AG08395 (cell line): ENCODE measurements at places on chromosomes 11 and 22.

GRCh38 chr22:44451016-44451415 is 47.0 kb downstream of the RTL6 start:
- DNase-seq = no peak

DNA sequence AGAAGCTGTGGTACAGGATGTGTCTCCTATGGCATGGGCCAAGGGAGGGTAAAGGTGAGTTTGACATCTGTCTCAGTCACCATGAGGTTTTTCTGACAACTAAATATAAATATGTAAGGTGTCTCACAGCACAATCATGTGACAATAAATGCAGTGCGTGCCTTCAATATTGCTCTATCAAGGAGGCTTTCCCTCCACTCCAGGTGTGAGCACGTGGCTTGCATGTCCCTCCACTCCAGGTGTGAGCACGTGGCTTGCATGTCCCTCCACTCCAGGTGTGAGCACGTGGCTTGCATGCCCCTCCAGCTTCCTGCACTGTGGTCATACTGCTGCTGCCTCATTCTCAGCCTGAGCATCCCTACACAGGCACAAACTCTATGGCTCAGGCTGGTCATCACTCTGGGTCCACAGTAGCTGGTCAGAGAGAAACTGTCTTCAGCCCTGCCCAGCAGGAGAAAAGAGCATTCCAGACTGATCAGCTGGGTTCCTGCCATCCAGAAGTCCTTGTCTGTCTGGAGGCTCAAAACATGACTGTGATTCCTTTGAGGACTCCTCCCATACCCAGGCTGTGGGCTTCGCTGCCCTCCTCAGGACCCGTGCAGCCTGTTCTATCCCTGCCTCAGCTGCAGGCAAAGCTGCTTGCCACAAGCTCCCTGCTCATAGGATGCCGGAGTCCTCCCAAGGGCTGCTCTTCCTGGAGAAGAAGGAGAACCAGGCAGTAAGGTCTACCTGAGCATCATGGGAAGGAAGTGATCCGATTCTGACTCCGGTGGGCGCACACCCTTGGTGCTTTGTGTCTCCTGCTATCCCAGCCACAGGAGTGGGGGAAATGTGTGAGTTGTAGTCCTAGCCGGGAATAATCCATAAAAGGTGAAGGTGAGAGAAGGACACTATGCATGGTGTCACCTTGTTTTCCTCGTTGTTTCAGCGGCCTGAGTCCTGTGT is 33.4 kb upstream of the VPREB1 start:
- no peak for DNase-seq

DNA sequence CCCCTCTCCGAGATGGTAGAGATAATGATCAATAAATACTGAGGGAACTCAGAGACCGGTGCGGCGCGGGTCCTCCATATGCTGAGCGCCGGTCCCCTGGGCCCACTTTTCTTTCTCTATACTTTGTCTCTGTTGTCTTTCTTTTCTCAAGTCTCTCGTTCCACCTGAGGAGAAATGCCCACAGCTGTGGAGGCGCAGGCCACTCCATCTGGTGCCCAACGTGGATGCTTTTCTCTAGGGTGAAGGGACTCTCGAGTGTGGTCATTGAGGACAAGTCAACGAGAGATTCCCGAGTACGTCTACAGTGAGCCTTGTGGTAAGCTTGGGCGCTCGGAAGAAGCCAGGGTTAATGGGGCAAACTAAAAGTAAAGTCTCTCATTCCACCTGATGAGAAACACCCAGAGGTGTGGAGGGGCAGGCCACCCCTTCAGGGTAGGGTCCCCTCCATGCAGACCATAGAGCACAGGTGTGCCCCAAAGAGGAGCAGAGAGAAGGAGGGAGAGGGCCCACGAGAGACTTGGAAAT is 43.2 kb downstream of the IGLL1 start:
- no peak for DNase-seq

- no peak for DNase-seq
These were observed 271.5 kb upstream of the PDGFD start for GRCh38 chr11:104435494-104435893.

- DNase-seq = peak; percentile 75
These were observed 2.0 kb downstream of the CLCF1 start for GRCh38 chr11:67371189-67371910.

- no peak for DNase-seq
These were observed 1.7 kb downstream of the AP5B1 start for GRCh38 chr11:65778901-65779668.

GRCh38 chr11:19660076-19660475 is 52.6 kb upstream of the NAV2 start:
- DNase-seq = peak; percentile 26

DNA sequence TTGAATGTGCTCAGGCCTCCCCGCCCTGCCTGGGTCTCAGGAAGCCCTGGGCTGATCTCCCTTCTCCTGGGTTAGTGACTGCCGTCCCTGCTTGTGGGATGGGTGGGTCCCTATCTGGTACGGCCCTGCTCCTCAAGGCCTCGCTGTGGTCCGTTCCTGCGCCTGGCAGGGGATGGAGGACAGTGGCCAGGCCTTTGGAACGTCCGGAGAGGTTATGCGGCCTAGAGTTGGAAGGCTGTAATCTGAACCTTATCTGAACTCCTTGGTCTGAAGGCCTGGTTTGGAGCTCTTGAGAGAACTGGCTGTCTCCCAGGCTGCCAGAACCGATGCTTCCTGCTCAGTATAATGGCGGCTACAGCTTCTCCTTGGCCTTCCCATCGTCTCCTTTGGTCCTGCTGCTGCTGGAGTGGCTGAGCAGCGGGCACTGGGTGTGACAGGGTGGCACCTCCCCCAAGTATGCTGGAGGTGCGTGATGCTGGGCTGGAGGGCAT is 72.8 kb downstream of the FLI1 start:
- peak; percentile 48 for DNase-seq

DNA sequence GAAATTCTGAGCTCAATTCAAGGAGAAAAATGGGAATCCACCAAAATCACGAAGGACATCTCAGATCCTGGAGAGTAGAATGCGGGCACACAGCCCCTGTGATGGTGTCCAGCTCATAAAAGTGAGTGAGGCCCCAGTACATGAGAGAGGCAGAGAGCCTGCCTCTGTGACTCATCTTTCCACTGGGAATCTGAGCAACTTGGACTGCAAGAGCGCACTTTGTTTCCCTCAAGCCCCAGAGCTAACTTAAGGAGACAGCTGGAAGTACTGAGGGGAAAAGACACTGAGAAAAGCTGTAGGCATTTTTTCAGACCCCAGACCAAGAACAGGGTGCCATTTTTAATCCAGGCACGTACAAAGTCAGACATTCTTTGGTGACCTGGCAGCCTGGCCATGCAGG is 273.7 kb downstream of the C11orf87 start:
- no peak for DNase-seq

GRCh38 chr11:47797633-47798032 is 30.5 kb upstream of the FNBP4 start:
- peak; percentile 20 for DNase-seq

GRCh38 chr22:43922123-43922522 is 1.5 kb upstream of the PNPLA3 start:
- DNase-seq = no peak

DNA sequence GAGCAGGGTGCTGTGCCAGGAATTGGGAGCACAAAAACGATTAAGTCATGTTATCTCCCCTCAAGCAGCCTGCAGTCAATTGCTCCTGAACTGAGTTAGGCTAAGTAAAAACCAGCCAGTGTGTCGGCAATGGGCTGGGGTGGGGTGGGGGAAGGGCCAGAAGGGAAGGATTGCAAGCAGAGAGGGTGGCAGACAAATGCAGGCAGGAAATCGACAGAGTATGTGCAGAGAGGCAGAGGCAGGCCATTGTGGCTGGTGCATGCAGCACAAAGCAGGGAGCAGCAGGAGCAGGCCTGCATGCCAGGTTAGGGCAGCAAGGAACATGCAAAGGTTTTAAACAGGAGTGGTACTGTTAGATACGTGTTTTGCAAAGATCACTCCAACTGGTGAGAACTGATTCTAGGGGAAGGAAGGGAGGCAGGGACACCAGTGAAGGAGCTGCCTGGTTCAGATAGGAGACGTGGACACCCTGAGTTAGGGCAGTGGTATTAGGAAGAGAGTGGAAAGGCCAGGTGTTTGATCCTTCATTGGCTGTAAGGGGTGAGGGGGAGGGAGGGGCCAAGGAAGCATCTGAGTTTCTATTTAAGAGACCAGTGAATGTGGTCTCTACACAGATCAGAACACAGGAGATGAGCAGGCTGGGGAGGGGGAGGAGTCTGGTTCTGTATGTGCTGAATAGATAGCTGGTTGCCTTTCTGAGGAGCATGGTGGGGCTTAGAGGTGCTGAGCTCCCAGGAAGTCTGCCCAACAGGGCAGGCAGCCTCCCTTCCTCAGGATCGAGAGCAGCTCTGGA is 70.8 kb upstream of the PHOX2A start:
- no peak for DNase-seq

DNA sequence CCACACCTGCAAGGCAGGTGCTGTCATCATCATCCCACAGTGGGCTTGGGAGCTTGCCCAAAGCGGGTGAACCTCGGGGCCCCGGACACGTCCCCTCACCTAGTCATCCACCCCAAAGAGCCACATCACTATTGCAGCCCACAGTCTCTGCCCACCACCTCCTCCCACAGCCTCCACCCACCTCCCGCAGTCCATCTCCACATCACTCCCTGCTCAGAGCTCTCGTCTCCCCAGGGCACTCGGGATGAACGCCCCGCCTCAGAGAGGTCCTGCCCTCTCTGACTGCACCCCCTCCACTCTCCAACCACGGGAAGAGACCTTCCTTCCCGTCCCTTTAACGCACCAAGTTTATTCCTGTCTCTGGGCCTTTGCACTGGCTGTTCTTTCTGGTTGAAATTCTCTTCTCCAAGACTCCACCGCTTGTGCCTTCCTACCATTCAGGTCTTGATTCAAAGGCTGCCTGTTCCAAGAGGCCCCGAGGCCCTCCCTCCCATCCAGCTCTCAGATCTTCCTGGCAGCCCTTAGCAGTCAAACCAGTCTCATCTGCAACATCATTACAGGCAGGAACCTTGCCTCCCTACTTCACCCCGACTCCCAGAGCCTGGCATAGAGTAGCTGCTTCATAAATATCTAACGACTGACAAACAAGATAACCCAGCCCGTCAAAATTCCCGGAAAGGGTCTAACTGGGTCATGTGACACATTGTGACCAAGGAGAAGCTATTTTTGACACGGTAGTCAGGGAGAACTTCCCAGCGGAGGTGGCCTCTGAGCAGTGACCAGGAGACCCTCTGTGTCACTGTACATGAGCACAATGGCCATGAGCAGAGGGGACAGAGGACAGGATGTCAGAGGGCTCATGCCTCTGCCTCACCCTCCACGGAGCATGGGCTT is 11.1 kb downstream of the KCNJ4 start:
- no peak for DNase-seq

DNA sequence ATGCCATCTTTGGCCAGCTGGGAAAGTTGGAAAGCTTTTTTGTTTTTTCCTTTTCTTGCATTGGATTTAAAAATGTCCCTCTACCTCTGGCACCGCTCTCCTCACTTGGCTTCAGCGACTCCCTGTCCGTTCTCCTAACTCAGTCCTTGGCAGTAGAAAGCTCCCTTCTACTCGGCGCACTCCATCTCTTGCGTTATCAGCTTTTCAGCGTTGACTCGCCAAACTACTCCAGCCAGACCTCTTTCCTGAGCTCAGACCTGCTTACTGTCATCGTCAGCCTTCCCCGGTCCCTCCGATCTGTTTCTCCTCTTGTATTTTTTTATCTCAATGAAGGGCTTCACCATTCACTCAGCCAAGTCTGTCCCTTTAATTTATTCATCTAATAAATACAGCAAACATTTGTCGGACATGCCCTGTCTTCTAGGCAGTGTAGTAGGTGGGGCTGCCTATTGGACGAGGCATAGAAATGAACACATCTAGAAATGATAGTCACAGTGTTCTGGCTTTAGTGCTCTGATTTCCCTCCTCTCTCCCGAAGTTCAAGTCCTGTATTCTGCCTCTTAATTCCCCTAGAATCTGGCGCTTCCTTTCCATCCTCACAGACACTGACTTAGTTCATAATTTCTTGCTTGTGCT is 839 bp downstream of the CEP164 start:
- peak; percentile 50 for DNase-seq

DNA sequence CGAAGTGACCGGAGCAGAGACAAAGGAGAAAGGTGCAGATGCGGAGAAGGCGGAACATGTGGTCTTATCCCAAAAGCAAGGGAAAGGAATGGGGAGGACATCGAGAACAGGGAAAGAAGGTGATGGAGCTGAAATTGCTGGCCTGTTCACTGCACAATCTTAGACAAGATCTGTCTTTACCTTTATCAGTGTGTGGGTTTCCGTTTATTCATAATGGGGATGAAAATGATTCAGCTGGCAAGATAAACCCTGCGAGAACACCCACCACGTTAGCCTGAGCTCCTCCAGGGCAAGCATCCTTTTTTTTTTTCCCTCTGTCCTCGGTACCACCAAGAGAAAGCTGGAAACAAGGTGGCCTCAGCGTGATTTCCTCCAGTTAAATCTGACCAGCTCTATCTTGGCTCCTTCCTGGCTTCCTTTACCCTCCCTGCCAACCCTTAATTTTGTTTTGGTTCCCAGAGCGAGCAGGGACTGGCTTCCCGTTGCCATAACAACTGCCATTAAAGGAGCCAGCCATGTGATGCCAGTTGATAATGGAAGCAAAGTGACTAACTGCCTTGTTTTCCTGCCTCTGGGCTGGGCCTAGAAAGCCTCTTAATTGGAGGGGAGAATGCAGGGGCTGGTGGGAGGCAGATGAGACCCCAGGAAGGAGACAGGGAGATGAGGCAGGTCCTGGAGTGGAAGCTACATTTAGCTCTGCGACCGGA is 4.2 kb downstream of the SGSM1 start:
- DNase-seq = no peak

GRCh38 chr11:3196161-3197043 is 22.2 kb downstream of the MRGPRG start:
- DNase-seq = no peak

DNA sequence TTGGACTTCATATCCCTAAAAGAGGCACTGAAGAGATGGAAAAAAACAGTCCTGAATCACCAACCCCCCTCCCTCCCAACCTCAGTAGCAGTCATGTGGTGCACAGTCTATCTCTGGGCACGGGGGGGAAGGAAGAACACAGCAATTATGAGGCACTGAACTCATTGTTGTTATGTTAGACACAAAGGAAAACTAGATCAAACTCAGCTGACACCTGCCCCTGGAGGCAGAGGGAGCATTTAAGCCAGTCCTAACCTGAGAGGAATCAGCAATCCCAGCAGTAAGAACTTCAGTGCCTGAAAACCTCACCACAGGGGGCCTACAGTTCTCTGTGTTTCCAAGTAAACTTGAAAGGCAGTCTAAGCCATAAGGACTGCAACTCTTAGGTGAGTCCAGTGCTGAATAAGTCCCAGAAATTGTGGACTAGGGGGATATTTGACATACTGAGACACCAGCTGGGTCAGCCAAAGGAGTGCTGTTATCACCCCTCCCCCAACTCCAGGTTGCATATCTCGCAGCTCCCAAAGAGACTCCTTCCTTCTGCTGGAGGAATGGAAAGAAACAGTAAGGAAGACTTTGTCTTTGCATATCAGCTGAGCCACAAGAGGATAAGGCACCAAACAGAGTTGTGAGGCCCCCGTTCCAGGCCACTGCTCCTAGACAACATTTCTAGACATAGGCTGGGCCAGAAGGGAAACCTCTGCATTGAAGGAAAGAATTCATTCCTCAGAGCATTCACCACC is 72.5 kb downstream of the GLYATL1 start:
- DNase-seq = no peak

DNA sequence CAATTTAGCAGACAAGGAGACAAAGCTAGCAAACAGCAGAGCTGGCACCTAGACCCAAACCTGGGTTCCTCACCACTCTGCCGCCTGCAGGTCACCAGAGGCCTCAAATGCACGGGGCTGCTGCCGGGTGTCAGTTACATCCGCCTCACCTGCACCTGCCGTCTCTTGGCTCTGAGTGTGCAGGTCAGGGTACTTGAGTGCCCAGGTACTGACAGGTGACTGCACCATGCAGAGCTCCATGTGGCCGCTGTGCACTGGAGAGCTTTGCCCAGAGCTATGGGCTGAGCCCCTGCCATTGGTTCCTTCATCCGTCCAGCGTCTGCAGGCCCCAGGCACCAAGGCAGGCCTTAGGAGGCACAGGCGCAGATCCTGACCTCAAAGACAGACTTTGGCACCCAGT is 35.0 kb downstream of the PDGFB start:
- no peak for DNase-seq
